ENCODE measurements at places on chromosomes 4 and X. TPM values are rescaled to one million over a fixed set of nuclear protein-coding genes. Genes with fewer than 3 reads are reported as not detected.

RBM3 gene
- total RNA-seq, result 477 TPM

SLITRK2 gene
- not detected for total RNA-seq

GRID2 gene
- total RNA-seq, result not detected

PITX2 gene
- 0.31 TPM for total RNA-seq

ANXA3 gene
- 78.4 TPM for total RNA-seq

LPAR4 gene
- total RNA-seq, result 0.49 TPM

ZNF630 gene
- 1.5 TPM for total RNA-seq

All from endothelial cell of umbilical vein (primary cell).